ENCODE measurements at places on chromosomes 3 and 15.
A peak's percentile ranks its signal among the peaks of the same experiment; 100 is the strongest.

- DNase-seq, result no peak
Observed at GRCh38 chr3:95348879-95349278, 1286.0 kb downstream of the NSUN3 start.

DNA sequence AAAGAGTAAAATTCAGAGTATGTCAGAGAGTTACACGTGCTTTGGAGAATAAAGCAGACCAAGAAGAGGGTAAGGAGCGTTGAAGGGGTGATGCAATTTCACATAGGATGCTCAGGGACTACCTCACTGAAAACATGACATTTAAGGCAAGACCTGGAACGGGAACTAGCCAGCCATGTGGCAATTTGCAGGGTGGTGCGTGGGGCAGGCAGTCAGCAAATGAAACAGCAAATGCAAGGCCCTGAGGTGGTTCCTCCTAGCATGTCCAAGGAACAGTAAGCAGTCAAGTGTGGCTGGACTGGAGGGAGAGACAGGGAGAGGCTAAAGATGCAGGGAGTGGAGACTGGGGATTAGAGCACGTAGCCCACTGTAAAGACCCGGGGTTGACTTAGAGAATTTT is 146.1 kb upstream of the LPP start:
- DNase-seq, result no peak

- DNase-seq, result no peak
Observed at GRCh38 chr3:188215129-188215528, 61.2 kb downstream of the LPP start.

- DNase-seq, result no peak
Observed at GRCh38 chr15:81645470-81645869, 271.5 kb upstream of the TMC3 start.

- DNase-seq, result no peak
Observed at GRCh38 chr3:110027446-110028080, 690.2 kb upstream of the DPPA4 start.

DNA sequence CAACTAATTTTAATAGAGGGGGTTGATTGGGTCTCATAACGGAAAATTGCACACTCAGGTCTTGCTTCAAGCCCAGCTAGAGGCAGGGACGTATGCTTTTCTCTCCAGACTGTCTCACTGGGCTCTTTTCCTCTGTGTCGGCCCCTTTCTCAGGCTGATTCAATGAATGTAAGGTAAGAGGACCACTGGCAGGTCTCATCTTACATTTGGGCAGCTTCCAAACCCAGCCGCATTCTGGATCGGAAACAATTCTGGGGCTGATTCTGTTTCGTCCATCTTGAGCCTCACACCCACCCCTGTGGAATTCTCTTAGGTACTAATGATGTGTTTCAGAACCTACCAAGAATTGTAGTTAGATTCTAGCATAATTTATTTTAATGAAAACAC is 40.7 kb downstream of the TMEM212 start:
- no peak for DNase-seq

DNA sequence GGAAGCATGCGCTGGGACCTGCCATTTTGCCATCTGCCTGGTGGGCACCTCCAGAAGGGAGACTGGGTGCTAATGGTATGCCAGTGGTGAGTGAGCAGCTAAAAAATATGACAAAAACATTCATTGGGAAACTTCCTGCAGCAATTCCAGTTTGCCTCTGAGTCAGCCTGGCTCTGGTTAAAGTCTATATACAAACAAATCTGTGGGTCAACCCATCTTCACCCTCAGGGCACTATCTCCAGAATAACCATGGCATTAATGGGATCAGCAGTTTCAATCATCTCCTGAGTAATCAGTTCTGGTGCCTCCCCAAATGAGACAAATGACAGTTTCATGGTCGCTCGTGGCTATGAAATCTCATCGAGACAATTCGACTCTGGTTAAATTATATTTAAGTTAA is 21.5 kb downstream of the FRMD4B start:
- DNase-seq, result no peak

- DNase-seq, result no peak
Observed at GRCh38 chr3:158506456-158506855, 64.5 kb upstream of the MLF1 start.

GRCh38 chr3:174438501-174439145 is 420.5 kb upstream of the NAALADL2 start:
- no peak for DNase-seq

DNA sequence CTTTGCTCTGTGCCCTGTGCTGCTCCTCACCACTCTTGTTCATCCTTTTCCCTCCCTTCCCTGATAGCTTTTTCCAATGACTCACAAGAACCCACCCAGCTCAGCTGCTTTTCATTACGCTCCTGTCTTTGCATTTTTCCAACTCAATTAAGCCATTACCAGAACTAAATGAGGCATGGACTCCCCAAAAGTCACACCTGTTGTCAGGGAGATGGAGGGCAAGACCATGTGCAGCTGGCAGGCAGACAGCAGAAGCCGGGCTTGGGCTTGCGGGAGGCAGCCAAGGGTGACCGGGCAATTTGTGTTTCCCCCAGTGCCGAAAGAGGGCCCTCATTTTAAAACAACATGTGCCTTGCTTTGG is 64.3 kb downstream of the CASR start:
- peak; percentile 97 for DNase-seq

DNA sequence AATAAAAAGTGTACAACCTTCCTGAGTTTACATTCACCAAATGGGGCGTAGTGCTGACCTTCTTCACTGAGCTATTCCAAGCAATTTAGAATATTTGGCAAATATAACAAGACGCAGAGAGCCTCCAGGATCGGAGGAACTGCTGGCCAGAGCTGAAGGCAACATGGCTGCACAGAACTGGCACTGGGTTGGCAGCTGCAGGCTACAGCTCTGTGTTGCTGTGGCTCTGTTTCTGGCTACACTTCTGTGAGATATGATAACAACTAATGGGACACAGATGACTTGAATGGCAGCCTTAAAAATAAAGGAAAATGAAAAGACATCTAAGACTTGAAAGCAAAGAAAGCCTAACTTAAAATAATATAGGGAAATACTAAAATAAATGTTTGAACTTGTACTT is 10.8 kb upstream of the SLC6A20 start:
- no peak for DNase-seq

GRCh38 chr3:197593046-197593380 is 37.2 kb upstream of the BDH1 start:
- no peak for DNase-seq

DNA sequence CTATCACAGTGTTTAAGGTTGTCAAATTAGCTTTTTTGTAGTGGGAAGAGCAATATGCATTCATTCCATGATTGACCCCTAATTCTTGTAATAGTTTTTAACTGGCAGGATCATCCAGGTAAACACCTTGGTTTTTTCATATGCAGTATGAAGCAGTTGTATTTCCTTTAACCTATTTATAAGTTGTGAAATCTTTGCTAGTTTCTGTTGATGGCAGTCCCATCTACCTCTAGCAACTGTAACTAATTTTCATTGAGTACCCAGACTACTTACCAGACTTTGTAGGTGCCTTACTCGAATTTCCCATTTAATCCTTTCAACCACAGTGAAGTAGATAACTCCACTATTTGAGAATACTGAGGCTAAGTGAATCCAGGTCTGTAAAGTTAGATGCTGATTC is 6.1 kb downstream of the FXR1 start:
- DNase-seq, result no peak

DNA sequence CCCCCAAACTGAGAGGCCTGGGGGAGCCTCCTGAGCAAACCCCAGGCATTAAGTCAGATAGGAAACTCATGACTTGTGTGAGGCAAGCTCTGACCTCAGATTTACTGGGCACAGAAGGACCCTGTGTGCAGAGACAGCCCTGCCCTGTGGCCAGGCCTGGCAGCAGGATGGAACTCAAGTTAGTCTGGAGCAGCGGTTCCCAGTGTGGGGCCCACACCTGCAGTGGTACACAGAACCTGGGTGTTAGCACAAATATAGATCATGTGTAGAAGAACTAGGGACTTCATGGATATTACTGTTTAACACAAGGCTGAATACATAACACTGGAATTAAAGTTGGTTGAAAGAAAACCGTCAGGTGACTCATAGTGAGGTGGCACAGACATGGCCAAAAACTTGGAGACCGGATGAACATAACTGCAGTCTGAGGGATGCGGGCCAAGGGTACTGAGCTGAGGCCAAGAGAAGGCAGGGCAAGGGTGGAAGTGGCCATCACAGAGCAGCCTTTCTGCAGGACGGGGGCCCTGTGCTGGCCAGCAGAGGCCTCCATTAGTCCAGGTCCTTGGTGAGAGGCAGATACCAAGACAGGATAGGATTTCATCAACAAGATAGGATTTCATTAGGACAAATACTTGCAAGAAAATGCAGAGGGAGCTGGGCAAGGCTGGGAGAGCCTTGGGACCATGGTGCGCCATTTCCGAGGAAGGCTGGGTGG is 40.9 kb downstream of the IRAK2 start:
- DNase-seq, result no peak

GRCh38 chr3:84504761-84505160 is 454.0 kb upstream of the CADM2 start:
- no peak for DNase-seq

DNA sequence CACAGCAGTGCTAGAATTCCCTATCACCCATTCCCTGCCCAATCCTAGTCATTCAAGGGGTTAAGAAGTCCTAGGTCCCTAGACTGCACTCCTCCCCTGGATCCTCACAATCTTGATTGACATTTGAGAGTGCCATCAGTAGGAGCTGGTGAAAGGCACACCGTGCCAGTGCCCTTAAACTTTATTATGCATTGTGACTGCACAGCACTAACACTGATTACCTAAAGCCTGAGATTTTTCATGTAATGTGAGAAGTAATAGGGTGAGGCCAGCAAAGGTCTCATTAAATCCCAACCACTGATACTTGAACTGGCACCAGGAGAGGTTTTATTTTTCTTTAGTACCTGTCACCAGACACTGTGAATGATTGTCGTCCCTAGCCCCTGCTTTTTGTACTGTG is 16.3 kb downstream of the GXYLT2 start:
- no peak for DNase-seq

- no peak for DNase-seq
Observed at GRCh38 chr3:197209366-197210260, 88.8 kb downstream of the DLG1 start.

DNA sequence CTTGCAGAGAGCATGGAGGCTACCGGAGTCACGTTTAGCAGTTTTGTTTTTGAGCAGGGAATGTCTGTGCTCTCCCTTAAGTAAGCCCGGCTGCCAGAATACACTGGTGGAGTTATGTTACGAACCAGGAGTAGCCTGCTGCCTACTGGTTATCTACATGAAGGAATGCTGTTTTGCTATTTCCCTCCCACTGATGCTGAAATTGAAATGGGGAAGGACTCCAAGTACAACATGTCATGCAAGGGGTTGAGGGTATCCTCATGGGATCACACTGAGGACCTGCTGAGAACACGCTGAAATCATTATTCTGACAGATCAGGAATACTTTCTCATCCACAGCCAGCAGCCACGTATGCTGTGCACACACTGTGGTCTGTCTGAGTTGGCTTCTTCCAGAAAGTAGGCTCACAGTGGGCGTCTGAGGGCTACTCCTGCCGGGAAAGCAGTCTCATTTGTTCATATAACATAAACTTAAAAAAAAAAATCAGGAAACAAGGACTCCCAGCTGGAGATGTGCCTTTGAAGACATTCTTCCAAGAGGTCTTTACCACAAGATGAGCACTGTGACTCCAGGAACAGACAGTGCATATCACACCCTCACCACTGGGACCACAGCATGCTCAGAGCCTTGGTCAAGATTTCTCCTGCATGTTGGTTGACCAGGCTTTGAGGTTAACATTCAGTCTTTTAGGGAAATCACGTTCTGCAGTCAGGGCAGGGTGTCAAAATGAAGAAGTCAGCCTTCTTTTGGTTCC is 300.4 kb upstream of the RASGRP1 start:
- DNase-seq, result no peak

- DNase-seq, result no peak
Observed at GRCh38 chr3:185532901-185533300, 19.5 kb downstream of the LIPH start.

GRCh38 chr3:127383656-127384179 is 95.9 kb upstream of the PRR20G start:
- DNase-seq, result no peak

- no peak for DNase-seq
Observed at GRCh38 chr3:126197854-126198584, 17.6 kb upstream of the ALDH1L1 start.

GRCh38 chr3:31220431-31220830 is 312.3 kb upstream of the STT3B start:
- DNase-seq, result no peak

DNA sequence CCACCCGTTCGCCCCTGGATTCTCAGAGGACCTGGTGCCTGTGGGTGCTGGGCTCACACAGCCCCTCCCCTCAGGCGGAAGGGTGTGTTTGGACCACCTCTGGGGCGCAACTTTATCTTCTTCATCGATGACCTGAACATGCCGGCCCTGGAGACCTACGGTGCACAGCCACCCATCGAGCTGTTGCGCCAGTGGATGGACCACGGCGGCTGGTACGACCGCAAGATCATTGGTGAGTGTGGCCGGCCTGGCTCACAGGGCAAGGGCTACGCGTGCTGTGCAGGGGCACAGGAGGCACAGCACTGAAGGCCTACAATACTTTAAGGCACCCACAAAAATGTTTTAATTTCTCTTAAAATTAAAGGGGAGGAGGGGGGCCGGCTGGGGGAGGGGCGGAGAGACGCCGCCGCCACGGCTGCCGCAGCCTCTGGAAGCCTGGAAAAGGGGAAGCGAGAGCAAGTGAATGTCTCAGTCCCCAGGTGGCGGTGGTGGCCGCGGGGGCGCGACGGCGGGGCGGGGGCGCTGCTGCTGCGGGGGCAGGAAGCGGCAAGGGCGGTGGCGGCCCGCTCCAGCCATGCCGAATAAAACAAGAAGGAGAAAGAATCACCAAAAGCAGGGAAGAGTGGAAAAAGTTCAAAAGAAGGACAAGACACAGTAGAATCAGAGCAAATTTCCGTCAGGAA is 56.8 kb downstream of the DNAH1 start:
- DNase-seq, result no peak

- DNase-seq, result no peak
Observed at GRCh38 chr3:122102191-122102935, 47.2 kb downstream of the CD86 start.

- DNase-seq, result no peak
Observed at GRCh38 chr3:126434931-126435411, 40.3 kb downstream of the CFAP100 start.

- DNase-seq, result no peak
Observed at GRCh38 chr3:52494886-52495495, at the start of gene STAB1. STAB1 (plus strand) TSS chr3:52495338; CDS start chr3:52495414, 76 bp downstream.

GRCh38 chr3:29552051-29552450 is 271.2 kb downstream of the RBMS3 start:
- DNase-seq, result no peak

- no peak for DNase-seq
Observed at GRCh38 chr15:93341164-93341563, 252.2 kb upstream of the RGMA start.

GRCh38 chr15:23846218-23846617 is 159.1 kb upstream of the NDN start:
- no peak for DNase-seq

- DNase-seq, result no peak
Observed at GRCh38 chr3:137294139-137294538, 336.4 kb downstream of the IL20RB start.
